ENCODE measurements at places on chromosomes 6 and 20.
A peak's percentile ranks its signal among the peaks of the same experiment; 100 is the strongest.

GRCh38 chr20:34794006-34794585 lies 31.4 kb downstream of the NCOA6 start:
- DNase-seq, result peak; percentile 56

GRCh38 chr20:47202733-47203667 lies 153.5 kb downstream of the ZMYND8 start:
- DNase-seq, result no peak

GRCh38 chr20:51749674-51750036 lies 18.5 kb downstream of the ATP9A start:
- DNase-seq, result no peak

GRCh38 chr6:143592335-143592734 lies 80.8 kb upstream of the FUCA2 start:
- no peak for DNase-seq

DNA sequence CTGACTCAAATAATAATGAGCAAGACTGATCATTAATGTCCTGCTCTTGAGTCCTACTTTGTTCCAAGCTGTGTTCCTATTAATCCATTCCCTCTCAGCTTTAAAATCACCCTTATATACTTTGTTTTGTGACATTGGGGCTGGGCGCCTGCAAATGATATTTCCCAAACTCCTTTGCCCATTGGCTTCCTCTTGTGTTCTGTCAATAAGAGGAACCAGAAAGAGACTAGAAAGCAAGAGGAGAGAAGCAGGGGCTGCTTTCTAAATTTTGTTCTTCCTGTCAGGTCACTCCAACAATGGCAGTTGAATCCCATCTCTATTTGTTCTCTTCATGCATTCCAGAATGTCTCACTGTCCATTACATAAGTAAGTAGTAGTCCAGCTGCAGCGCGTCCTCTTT lies 21.6 kb upstream of the TRIM27 start:
- DNase-seq, result no peak

GRCh38 chr6:23091795-23092194 lies 522.4 kb downstream of the HDGFL1 start:
- no peak for DNase-seq

GRCh38 chr20:25022680-25023079 lies 30.1 kb upstream of the APMAP start:
- no peak for DNase-seq

- no peak for DNase-seq
Measured at GRCh38 chr6:150835620-150836019, 29.9 kb upstream of the MTHFD1L start.

DNA sequence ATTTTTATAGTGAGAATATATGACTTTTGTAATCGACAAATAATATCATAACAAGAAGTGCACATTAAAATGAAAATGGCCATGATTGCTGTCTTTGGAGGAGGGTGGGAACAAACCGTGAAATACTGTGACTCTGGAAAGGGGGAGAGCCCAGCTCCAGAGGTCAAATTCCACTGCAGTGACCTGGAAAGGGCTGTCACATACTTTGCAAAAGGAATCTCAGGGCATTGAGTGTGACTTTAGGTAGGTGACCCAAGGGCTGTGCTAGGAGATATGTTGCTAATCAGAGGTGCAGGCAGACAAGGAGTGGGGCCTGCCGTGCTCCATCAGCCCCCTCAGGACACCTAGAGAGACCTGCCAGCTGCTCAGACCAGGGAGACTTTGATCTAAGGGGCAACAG lies 28.1 kb upstream of the BMP7 start:
- no peak for DNase-seq

DNA sequence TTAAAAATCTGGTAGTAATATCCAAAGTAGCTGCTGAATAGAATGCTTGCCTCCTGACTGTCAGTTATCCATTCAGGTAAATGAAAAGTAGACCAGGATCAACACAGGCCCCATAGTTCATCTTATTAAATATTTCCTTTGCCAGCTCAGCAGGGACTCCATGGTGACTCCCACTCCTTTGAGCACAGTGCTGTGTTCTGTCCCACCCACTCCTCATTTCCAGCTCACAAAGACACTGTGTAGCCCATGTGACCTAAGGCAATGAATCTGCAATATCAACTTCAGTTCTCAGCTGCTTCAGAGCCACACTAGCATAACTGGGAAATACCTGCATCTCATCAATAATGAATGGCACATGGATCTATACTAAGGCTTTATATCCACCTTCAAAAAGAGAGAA lies 189.5 kb upstream of the MANEA start:
- no peak for DNase-seq

DNA sequence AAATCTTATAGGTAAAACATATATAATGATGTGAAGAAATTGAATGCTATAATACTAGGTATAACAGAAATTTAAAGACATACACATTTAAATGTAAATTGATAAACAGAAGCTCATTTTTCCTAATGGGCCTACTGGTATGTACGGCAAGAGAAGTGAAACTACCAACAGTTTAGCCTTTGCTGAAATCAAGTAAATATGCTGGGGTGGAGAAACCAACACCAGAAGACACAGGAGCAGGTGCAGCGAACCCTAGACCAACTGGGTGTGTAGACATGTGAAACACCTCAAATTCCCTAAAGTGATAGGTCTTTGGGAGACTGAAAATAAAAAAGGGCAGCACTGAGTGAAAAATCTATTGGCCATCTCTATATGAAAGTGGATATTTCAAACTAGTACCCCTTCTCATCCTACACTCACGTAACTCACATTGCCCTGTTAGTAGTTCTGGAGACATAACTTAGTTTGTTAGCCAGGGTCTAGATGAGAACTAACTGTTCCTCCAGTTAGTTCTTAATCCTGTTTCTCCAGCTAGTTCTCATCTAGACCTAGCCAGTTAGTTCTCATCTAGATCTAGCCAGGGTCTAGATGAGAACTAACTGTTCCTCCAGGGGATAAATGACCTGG lies 53.1 kb downstream of the SLC35D3 start:
- DNase-seq, result no peak

DNA sequence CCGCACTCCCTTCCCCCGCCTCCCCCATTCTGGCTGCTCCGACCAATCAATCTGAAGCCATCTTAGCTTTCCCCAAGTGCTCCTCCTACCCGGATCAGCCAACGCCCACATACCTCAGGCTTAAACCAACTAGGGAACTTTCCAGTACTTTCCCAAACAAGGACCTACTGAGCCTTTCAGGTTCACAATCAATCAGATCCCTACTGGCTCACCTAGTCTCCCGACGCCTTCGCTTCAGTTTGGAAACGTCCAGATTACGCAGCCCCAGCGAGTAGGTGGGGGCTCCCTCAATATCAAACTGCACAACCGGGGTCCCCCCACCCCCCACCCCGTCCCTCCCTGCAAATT lies 432 bp downstream of the HSPA1L start:
- DNase-seq, result peak; percentile 89

GRCh38 chr20:1619861-1620444 lies at the start of gene SIRPB1:
Gene SIRPB1 (minus strand): TSS chr20:1620009. CDS start chr20:1619944, 65 bp downstream.
- DNase-seq, result no peak

DNA sequence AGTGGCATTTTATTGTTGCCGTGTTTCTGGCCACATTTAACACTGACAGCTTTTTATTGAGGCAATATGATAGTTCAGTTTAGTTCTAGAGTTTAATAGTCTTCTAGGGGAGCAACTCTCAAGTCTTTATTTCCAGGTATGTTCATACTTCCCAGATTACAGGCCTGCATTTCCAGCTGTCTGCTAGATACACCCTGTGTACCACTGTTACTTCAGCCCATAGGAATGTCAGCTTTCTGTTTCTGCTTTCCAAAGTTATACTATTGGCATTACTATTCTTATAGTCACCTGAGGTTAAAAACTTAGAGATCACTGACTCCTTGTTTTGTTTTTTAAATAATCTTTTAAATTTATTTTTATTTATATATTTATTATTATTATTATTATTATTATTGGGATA lies 7.6 kb downstream of the ZNF451 start:
- DNase-seq, result no peak

DNA sequence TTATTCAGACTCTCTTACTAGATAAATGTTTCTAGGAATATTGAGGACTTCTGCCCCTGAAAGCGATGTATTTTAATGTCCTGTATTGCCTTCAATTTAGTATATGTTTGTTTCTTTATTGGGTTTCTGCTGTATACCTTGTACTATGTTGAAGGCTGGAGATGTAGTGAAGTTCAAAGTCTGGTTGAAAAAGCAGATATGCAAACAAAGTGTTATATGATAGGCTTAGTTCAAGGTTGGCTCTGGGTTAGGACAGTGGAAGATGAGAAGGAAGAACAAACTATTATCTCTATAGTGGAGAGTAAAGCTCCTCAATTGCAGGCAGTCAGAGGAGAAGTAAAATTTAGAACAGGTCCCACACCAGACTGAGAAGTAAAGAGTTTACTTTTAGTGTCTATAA lies 36.3 kb upstream of the ADGRG6 start:
- DNase-seq, result no peak

DNA sequence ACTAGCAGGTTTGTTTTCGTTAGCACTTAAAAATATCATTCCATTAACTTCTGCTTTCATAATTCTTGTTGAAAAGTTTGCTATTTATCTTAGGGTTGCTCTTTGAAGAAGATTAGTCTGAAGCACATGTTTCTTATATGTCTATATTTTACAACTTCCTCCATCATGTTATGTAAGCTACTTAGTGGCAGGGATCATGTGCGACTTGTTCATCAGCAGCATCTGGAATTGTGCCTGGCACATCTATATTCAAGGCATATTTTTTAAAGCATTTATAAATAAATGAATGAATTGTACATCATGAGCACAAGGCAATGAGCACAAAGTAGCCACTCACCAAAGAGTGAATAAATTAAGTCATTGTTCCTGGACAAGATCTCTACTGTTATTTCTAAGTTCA lies 187.2 kb upstream of the COL21A1 start:
- no peak for DNase-seq

DNA sequence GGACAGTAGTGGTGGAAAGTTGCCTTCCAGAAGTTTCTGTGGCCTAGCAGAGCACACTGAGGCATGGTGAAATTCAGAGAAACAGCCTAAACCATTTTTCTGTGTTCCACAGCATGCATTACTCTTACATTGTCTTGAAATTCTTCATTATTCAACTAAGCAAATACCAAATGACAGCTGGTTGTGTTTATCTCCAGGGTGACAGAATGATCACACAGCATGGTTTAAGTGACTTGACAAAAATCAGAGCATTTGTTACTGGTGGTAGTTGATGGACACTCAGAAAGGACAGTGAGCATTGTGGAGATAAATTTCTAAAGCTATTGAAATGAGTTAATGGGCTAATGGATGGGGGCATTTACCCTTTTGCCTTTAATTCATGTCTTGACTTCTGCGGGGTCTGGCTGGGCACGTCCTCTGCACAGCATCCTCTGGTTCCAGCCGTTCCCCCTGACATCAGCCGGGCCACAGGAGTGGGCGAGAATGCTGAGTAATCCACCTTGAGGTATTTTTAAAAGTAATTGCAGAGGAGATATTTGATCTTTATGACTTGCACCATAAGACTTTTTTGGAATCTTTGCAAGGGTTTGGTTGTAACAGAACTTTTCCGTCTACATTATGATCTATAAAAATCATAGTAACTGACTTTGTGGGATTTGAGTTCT lies 78.9 kb upstream of the SCP2D1 start:
- DNase-seq, result no peak

DNA sequence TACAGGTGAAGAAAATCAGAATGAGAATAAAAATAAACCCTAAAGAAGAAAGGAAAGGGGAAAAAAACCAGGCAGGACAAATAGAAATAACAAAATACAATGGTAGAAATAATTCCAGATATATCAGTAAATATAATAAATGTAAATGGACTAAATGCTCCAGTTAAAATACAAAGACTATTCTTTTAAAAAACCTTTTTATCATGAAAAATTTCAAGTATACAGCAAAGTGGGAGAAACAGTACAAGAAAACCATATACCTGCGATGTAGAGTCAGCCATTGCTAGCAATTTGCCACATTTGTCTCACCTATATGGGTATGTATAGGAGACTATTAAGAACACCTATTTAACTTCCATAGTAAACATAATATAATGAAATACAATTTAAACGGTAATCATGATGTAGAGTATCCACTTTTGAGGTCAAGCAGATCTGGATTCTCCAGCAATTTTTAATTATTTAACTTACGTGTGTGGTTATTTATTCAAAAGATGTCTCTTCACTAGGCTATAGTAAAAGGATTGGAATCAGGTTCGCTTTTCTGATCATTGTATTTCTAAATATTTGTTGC lies 914 bp upstream of the VAPB start:
- no peak for DNase-seq

GRCh38 chr6:119552021-119552420 lies 202.5 kb upstream of the MAN1A1 start:
- no peak for DNase-seq

DNA sequence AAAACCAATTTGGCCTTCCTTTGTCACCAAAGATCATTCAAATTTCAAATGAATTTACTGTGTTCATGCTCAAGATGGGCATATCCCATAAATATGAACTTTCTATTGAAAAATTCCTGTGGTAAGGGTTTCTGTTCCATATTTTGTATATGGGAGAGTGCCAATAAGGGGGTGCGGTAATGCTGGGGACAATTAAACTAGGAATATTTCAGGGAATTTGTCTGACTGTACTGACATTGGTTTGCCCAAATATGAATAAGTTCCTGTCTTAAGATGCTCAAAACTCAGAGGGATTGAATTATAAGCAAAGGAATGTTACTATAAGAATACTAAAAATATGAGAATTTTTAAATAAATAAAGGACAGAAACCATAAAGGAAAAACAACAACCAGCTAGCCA lies 553.0 kb upstream of the MARCKS start:
- DNase-seq, result no peak

DNA sequence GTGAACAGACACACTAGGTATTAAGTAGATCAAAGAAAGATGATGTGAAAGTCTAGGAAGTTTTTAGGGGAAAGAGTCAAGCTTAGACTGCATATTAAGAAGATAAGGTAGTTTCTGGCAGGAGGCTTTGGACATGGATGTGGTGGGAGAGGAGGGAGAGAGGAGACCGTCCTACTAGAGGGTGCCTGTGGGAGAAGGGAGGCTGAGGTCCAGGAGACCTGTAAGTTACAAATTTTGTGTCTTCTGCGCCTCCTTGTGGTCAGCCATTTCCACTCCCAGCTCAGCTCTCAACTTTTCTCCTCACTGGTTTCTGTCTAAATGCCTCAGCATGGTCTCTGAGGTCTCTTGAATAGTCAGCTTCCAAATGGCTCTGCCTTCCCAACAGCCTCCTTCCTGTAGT lies 193.5 kb downstream of the UNC5CL start:
- no peak for DNase-seq

DNA sequence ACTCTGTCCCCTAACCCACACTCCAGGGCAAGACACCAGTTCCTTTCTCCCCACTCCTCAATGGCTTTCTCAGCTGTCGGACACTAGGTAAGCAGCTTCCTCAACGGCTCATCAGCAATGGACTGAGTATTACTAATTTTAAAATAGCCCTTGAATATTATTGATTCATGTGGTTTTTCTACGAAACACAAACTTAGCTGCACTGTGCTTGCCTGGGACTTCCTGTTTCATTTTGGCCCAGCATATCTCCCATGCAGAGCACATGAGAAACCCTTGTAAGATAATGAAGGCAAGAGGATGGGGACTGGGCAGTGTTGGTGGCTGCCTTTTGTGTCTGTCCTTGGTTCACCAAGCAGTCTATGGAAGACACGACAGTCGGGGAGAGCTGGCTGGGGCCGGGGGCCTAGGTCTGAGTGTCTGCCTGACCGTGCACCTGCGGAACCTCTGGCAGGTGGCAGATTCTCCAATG lies 48.9 kb downstream of the RNASET2 start:
- DNase-seq, result no peak

- no peak for DNase-seq
Measured at GRCh38 chr6:19605624-19606023, 231.5 kb upstream of the ID4 start.

Measured in DMS79 (cell line).